ENCODE measurements at places on chromosomes 2 and 18.

DNA sequence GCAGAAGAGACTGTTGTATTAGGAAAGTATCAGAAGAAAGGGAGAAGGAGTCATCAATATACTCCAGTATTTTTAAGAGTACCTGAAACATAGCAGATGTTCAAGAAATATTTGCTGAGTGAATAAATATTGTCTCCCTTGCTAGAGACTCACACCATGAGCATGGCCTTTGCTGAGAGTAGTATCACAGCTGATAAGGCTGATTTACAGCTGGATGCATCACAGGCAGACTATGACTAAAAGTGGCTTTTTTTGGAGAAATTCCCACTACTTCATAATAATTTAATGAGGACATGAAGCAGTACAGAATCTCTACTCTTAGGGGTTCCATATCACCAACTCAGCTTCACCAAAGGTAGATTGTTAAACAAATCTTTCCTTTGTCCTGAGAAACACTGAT lies 373.3 kb downstream of the RBM43 start:
- no peak for DNase-seq

GRCh38 chr18:32770666-32771168 lies 2.1 kb downstream of the KLHL14 start:
- DNase-seq: no peak

DNA sequence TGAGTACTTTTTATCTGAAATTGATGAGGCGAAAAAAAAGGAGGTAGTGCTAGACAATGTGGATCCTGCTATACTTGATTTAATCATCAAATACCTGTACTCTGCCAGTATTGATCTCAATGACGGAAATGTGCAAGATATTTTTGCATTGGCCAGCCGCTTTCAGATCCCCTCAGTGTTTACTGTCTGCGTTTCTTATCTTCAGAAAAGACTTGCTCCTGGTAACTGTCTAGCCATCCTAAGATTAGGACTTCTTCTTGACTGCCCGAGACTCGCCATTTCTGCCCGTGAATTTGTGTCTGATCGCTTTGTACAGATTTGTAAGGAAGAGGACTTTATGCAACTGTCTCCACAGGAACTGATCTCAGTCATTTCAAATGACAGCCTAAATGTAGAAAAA lies 453 bp downstream of the KLHL41 start:
- no peak for DNase-seq

DNA sequence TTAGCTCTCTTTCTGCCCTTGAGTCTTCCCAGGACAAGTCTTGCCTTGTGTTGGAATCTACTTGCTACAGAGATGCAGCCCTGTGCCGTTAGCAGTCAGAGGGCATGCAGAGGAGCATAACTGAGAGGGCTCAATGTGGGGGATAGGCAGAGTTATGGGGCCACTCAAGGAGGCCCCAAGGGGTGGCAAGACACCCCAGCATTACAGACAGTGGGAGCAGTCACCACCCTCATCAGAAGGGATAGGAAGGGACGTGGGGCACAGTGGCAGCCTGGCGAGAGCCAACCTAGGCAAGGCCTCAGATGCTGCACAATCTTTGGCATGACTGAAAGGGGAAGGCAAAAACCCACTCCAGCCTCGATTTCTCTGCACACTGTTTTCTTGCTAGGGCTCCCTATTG lies 169.1 kb downstream of the TMEM18 start:
- DNase-seq: no peak

DNA sequence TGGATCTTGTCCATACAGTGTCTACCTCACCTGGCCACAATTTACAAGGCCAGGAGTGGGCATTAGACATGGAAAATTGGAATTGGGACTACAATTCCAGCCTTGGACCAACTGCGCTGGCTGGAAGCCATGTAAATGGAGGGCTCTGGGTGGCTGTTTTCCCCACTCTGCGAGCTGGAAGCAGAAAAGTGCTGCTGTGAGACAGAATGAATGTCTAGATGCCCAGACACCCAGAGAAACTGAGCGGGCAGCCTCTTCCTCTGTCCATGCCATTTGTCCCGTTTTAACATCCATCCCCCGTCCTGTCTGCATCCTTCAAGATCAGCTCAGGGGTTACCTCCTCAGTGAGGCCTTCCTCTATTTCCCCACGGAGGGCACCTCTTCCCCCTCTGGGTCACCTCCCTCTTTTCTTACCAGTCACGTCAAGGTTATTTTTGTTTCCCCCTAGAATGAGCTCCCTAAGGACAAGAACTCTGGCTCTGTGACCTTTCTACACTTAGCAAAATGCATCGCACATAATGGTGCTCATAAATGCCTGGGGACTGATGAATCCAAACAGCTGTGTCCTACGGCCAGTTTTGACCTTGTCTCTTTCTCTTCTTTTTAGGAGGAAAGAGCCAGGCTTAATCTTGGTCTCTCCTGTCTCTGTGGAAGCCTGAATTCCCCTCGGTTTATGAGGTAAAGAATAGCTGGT lies 41.2 kb downstream of the MCFD2 start:
- no peak for DNase-seq

- DNase-seq: no peak
Observed at GRCh38 chr2:172783165-172783898, 47.7 kb downstream of the RAPGEF4 start.

GRCh38 chr2:169081551-169081950 lies 12.2 kb downstream of the DHRS9 start:
- no peak for DNase-seq

GRCh38 chr2:219251656-219252055 lies 1.4 kb upstream of the TUBA4B start:
- no peak for DNase-seq

DNA sequence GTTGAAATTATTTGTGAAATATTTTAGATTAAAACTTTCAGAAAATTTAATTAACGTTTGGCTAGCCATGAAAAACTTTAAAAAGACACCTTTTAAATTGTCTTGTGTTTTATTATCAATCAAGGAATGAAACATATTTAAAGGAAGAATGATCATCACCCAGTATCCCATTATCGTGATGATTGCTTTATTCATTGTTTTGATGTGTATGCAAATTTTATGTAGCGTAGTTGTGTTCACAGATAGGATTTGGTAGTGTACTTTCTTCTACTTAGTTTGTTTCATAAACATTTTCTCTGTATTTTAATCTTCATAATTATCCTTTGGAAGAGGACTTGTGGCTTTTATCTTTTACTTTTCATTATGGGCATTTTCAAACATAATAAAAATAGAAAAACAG lies 7.8 kb downstream of the GRHL1 start:
- DNase-seq: no peak

- no peak for DNase-seq
Observed at GRCh38 chr2:165864296-165864695, 70.2 kb upstream of the GALNT3 start.

All from stimulated activated CD4-positive, alpha-beta T cell treated with anti-CD3 and anti-CD28 coated beads, Interleukin-12 subunit alpha, Interleukin-12 subunit beta, amount 100 ng/mL, for 4 hours (primary cell).